CD4-positive, alpha-beta T cell (primary cell): ENCODE measurements at places on chromosomes 2 and 18.

- no peak for DNase-seq
Observed at GRCh38 chr2:205590759-205591158, 91.5 kb upstream of the NRP2 start.

- DNase-seq: no peak
Observed at GRCh38 chr18:43965691-43966090, 688.4 kb upstream of the SYT4 start.

- DNase-seq: no peak
Observed at GRCh38 chr18:34258176-34258575, 33.5 kb upstream of the NOL4 start.

DNA sequence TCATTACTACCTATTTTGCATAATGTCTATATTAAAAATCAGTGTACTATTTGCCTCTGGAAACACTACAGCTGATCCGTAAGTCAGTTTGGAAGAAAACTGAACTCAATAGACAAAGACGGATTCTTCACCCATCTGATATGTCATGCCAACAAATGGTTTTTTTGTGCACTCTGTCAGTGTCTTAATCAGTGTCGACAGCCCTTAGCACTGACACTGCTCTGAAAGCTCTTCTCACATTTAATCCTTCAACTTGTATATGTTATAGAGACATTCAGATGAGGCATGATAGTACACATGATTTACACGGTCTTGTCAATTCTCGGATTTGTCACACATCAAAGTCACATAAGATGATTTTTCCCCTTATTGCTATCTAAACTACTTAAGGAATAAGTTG, 347.5 kb upstream of the GALNT5 start:
- no peak for DNase-seq

GRCh38 chr2:172953411-172953810, 122.2 kb upstream of the MAP3K20 start:
- DNase-seq: no peak

GRCh38 chr2:238670111-238670585, 177.7 kb upstream of the TWIST2 start:
- DNase-seq: no peak

- no peak for DNase-seq
Observed at GRCh38 chr2:233112776-233113452, 52.8 kb downstream of the INPP5D start.

GRCh38 chr2:2547451-2547850, 216.4 kb upstream of the MYT1L start:
- DNase-seq: no peak

- DNase-seq: no peak
Observed at GRCh38 chr18:8869696-8870095, 164.3 kb downstream of the MTCL1 start.

- DNase-seq: no peak
Observed at GRCh38 chr2:63058144-63058920, 7.7 kb downstream of the OTX1 start.

GRCh38 chr2:18637196-18637595, 47.8 kb upstream of the NT5C1B start:
- no peak for DNase-seq

- no peak for DNase-seq
Observed at GRCh38 chr18:11784674-11785304, 66.4 kb upstream of the CHMP1B start.

DNA sequence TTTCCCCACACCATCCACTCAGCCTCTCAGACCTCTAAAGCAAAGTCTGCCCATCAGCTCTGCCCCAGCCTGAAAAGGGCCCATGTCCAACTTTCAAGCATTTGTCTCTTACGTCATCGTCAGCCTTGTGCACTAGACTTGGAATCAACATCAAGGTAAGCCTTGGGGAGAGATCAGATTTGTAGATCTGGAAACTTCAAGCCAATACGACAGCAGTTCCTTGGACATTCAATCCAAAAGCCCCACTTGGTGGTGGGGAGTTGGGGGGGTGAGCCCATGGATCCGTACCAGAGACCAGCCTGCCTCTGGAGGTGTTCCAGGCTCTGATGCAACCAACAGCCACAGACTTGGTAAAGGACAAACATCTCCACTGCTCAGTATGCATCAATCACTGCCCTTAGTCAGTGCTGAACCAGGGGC, 206.8 kb upstream of the MEIS1 start:
- no peak for DNase-seq

DNA sequence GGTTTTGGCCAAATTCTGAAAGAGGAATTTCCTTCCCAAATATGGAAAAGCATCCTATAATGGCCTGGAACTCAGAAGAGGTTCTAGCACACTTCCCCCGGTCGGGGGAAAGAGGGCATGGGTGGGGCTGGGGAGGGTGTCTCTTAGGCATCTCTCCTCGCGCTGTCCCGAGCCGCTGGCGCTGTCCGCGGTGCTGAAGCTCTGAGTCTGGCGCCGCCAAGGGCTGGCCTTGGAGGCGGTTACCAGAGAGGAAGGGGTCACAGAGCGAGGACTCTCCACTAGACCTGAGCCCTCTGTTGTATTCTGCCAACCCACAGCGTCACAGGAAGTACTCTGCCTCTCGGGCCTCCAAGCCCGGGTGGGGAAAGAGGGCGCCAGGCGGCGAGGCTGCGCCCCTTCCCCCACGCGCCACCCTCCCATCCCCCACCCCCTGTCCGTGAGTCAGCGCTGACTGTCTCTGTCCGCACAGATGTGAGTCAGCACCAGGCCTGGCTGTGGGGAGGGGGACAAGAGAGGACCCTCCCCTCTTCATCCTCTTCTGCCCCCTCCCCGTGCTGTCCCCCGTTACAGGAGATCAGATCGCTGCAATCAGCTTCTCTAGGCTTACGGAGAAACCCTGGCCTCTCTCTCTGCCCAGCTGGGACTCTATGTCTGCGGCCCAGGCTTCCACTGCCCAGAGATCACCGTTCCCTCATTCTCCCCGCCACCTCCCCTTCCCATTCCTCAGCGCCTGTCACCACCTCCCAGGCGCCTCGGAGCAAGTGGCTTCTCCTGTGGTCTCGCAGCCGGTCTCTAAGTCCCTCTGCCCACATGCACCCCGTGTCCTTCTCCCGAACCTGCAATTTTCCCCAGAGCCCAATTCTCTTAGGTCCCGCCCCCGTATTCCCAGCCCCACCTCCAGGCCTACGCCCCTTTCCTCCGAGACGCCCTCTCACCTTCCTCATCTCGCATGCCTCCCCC, 779 bp downstream of the PTPRN start:
- peak; percentile 70 for DNase-seq

- DNase-seq: no peak
Observed at GRCh38 chr2:681312-681711, 4.1 kb upstream of the TMEM18 start.

DNA sequence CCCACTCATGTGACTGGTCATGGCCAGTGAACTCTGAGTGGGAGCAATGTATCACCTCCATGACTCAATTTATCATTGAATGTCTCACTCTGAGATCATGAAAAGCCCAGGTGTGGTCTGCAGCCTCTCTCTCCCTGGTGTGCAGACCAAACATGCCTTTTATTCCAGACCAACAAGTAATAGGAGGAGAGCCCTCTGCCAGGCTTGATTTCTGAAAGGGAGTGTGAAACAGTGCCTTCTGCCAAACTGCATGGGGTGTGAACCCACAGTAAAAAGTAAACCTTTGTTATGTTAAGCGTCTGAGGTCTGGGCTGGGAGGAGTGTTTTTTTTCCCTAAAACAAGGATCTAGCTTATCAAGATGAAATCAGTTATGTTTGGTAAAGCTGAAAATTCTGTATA, 601.2 kb downstream of the ADCYAP1 start:
- DNase-seq: no peak
